ENCODE measurements at places on chromosomes 13 and 19.

- no peak for DNase-seq
These were observed 642.3 kb downstream of the TBC1D4 start for GRCh38 chr13:74839656-74840055.

DNA sequence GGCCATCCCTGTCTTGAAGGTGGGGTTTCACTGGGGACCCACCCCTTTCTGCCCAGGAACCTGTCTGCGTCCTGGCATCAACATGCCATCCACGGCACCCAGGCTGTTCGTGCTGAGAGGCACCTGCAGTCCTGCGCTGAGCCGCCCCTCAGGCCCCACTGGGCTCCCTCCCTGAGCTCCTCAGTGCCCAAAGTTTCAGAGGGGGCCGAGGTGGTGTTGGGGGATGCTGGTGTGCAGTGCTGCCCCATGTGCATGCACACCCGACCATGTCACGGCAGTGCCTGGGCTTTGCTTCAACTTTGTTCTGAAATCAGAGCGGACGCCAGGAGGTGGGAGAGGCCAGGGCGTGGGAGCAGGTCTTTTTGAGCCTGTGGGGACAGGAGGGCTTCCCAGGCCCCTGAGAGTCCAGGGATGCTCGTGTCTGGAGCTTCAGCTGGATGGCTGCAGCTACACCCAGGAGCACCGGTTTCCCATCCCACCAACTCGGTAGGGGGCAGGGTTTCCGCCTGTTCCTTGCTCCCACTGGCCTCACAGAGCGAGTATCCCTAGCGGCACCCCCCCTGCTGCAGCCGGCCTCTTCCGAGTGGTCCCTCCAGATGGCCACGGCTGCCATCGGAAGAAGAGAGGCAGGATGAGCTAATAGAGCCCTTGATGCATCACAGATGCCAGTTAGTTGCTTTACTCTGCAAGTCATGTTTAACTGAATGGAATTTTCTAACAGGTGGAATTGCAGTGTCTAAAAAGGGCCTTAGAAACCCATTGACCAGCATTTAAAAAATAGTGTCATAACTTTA, 44.0 kb downstream of the WDFY2 start:
- no peak for DNase-seq

DNA sequence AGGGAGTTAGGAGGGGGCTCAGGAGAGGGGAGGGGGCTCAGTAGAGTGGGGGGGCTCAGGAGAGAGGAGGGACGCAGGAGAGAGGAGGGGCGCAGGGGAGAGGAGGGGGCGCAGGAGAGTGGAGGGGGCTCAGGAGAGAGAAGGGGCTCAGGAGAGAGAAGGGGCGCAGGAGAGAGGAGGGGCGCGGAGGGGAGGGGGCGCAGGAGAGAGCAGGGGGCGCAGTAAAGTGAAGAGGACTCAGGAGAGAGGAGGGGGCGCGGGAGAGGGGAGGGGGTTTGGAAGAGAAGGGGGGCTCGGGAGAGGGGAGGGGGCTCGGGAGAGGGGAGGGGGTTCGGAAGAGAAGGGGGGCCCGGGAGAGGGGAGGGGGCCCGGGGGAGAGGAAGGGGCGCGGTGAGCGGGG, 700 bp downstream of the MADCAM1 start:
- no peak for DNase-seq

DNA sequence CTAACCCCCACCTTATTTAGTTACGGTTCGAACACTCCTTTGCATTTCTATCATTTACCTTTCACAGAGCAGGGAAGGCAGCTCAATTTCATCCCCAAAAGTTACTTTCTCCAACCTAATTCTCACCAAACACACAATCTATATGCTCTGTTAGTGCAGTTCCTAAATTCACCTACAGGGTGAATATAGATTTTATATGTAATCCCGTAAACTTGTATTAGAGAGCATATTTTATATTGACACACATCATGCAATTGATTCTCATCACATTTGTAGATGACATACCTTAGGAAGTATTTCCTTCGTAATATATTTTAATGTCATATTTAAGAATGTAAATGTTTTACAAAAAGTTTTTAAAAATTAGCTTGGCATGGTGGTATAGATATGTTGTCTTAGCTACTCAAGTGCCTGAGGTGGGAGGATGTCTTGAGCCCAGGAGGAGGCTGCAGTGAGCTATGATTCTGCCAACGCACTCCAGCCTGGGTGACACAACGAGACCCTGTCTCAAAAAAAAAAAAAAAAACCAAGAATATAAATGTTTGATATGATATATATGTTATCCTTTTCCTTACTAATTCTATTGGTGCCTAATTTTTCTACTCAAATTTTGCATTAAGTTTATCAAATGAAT, 57.3 kb upstream of the TNFRSF19 start:
- no peak for DNase-seq

DNA sequence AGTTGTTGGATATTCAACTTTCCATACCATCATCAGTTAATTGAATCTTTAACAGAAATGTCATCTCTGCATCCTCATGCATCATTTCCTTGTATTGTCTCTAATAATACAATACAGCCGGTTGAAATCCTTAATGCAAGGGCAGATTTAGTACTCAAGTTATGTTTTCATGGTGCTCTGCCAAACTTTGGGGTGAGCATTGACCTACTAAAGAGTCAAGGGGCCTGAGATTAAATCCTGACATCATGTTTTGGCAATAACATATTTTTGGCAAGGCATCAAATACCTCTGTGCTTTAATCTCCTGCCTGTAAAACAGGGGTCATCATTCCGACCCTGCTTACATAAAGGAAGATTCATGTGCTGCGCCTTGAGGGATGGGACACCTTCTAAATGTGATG, 42.7 kb upstream of the ABCC4 start:
- DNase-seq = no peak
